ENCODE measurements at places on chromosomes 7 and 10.

DNA sequence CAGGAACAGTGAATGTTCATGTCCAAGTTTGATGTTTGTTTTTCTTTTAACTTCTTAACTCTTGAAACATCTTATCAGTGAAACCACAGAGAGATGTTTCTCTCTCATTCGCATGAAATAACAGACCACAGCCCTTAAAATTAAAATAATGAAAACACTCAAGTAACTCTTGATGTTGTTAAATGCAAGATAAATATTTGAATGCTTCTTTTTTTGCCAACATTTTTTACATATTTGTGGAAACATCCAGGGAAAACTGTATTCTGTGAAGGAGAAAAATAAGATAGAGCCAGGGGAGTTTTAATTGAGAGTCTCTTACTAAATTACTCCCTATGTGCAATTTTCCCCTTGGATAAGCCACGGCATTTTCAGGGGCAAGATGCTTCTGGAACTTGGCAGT is 361.8 kb upstream of the MGMT start:
- no peak for DNase-seq

- DNase-seq, result no peak
Observed at GRCh38 chr7:16727736-16728135, 25.8 kb upstream of the TSPAN13 start.

- peak; percentile 61 for DNase-seq
Observed at GRCh38 chr10:659688-660141, 29.8 kb downstream of the DIP2C start.

DNA sequence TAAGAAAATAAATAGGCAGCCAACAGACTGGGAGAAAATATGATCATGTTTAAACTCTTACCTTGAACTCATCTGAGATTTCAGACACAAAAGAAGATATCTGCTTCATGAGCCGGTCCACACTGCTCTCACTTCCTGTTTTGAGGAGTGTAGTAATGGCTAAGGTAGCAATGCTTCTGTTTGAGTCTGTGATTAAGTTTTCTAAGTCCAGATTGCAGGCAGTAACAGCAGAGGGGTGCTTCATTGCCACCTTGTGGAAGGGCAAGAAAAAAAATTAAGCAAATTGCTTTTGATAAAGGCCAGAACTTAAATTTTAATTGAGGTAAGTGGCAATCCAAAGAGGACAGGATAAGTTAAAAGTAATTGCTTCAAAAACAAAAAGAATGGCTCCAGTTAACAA is 69.1 kb downstream of the MEST start:
- DNase-seq, result no peak

GRCh38 chr7:135715673-135716072 is 12.3 kb downstream of the SLC13A4 start:
- no peak for DNase-seq

GRCh38 chr7:101879565-101879964 is 62.1 kb downstream of the CUX1 start:
- no peak for DNase-seq

DNA sequence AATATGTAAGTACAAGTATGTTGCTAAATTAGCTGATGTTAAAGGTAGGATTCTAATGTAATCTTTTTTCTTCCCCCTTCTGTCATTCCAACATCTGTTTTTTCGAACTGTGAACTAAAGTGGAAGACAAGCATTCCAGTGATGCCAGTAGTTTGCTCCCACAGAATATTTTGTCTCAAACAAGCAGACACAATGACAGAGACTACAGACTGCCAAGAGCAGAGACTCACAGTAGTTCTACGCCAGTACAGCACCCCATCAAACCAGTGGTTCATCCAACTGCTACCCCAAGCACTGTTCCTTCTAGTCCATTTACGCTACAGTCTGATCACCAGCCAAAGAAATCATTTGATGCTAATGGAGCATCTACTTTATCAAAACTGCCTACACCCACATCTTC is 62.7 kb downstream of the WAC start:
- DNase-seq, result no peak

DNA sequence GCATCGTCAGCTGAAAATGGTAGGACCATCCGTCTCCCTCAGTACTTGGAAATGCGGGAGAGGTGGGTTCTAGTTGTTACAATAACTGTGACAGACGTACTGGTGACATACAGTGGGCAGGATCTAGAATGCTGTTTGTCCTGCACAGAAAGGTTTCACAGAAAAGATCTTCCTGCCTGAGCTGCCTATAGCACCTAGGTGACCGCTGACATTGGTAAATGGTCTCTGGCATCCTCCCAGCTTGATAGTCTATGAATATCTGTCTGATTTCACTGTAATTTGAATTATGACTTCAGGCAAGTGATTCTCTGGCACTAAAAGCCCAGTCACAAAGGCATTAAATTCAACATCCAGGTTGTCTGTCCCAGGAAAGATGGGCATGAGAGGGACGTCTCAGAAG is 38.2 kb upstream of the CCDC3 start:
- no peak for DNase-seq

- DNase-seq, result no peak
Observed at GRCh38 chr10:75294031-75294437, 58.3 kb upstream of the COMTD1 start.

DNA sequence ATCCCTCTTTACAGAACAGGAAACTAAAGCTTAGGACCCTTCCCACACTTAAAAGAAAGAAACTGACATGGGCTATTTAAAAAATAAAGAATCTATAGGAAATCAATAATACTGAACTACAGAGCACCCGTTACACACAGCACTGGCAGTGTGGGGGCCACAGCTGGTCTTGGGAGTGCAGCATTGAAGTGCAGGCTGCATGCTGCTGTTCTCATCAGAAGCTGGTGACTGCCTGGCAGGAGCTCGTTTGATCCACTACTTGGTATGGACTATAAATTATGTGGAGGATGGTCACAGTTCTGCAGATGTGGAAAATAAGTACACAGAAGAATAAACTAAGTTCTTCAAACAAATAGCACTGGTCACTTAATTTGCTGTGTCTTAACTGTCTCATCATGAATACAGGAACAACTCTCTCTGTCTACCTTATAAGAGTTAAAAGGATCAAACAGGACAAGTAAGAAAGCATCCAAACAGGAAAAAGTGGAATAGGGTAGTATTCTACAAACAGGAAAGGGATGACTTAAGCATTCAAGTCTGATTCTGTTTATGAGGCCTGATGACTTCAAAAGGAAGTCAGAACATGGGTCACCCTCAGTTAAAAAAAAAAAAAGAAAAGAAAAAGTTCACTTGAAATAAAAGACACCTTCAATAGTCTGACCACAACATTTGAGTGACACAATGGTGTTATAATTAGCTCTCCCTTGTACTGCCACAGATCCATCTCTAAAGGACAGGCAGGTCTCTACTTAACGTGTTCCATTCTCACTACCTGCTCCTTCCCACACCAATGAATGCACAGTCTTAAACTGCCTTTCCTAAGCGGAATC is 21.0 kb downstream of the DOCK4 start:
- DNase-seq, result no peak

DNA sequence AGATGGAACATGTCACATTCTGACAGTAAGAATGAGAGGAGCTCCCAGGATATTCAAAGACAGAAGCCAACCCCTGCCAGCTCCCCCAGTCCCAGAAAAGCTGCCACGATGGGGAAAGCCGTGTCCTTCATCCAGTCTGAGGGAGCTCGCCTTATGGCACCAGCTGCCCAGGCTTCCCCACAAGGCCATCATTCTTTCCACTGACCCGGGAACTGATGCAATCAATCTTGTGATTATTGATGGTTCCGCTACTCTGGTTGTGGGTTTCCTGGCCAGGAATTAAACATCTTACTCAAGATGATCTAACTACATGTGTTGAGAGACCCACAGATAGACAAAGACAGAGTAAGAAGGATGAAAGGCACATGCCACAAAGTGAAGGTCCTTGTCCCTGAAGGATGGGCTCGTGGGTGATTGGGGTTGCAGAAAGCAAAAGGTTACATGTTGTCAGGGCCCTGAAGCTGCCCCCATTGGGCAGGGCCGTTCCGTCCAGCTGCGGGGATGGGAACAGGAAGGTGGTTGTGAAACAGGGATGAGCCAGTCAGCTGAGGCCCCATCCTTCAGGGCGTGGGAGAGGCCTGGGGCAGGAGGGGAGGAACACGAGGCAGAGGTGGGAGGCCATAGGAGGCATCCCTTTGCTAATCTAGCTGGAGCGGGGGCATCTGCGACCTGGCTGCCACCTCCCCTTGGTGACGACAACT is 127.6 kb downstream of the OAT start:
- no peak for DNase-seq

DNA sequence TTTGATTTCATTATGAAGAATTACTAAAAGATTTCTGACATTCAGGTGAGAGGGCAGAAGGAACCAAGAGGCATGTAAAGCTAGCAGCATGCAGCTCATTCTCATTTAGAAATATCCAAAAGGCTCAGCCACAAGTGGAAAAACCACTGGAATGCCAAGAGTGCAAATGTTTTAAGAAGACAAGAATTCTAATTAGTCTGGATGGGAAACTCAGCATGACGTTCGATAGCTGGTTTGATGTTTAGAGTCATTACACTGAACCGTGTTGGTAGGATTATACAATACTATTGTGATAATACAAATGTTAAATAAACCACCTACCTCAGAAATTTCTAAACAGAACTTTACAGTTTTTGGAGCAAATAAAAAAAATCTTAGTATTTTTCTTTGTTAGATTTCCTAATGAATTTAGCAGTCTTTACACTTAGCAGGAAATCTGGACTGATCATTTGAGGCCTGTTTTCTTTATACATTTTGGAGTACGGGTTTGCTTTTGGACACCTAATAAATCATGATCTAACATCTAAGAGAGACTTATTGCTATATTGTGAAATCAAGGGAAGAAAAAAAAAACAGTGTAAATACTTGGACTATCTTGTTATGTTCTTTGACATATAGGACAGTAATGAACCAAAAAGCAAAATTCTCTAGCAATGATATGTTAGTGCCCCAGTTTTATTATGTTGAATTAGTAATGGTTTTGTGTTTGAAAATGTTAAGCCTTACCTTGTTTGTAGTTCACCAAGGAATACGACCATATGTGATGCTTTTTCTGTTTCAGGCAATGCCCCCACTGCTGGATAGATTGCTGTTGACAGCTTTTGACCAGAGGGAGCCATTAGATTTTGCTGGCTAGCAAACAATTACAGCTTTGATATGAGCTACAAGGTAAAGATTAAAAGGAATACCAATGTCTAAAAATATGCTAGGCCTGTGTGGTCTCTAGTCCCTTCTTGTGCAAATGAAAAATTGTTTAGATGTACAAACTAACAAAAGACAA is 354.1 kb upstream of the SEMA3A start:
- DNase-seq, result peak; percentile 5

GRCh38 chr7:40439686-40440085 is 304.9 kb downstream of the SUGCT start:
- DNase-seq, result no peak

DNA sequence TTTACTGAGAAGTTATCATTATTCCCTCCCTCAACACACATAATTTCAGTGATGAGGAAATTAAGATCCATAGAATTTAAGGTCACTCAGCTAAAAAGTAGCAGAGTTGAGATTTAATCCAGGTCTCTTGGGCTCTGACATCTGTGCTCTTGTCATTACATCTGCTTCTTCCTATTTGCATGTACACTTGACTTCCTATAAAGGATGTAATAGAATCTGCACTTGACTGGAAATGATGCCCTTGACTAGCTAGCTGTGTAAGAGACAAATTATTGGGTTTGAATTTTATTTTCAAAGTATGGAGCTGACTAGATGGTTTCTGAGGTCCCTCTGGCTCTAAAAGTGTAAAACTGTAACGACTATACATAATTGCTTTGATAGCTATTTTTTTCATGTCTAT is 59.5 kb downstream of the AGK start:
- no peak for DNase-seq

- no peak for DNase-seq
Observed at GRCh38 chr7:142876991-142877910, 8.3 kb downstream of the TRPV6 start.

GRCh38 chr7:105974471-105974870 is 11.4 kb downstream of the CDHR3 start:
- DNase-seq, result no peak

GRCh38 chr10:88114368-88114767 is 250.9 kb downstream of the PTEN start:
- DNase-seq, result no peak

GRCh38 chr10:117736655-117737054 is 194.1 kb downstream of the EMX2 start:
- DNase-seq, result no peak

- no peak for DNase-seq
Observed at GRCh38 chr10:91444211-91445182, 34.4 kb downstream of the HECTD2 start.

DNA sequence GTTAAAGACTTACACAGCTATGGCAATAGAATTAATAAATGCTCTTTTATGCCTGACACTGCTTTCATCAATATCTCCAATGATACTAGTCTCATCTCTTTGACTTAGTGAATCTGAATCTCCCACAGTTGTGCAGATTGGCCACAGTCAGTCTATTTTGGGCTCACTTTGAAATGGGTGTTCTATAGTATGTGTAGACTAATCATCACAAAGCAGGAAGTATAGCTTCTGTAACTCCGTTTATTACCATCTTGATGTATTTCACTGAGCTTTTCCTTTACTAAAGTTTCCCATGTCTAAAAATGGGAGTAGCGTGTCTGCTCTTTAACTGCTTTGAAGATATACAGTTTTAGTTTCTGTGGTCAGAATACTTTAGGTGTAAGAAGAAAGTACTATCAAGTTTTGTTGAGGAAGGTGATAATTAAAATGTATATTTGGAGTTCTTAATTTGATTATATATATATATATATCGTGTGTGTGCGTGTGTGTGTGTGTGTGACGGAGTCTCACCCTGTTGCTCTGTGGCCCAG is 70.1 kb downstream of the ST7 start:
- DNase-seq, result no peak

GRCh38 chr7:28708033-28708951 is 249.8 kb downstream of the TRIL start:
- no peak for DNase-seq

GRCh38 chr7:27518561-27519350 is 143.9 kb downstream of the HIBADH start:
- no peak for DNase-seq

DNA sequence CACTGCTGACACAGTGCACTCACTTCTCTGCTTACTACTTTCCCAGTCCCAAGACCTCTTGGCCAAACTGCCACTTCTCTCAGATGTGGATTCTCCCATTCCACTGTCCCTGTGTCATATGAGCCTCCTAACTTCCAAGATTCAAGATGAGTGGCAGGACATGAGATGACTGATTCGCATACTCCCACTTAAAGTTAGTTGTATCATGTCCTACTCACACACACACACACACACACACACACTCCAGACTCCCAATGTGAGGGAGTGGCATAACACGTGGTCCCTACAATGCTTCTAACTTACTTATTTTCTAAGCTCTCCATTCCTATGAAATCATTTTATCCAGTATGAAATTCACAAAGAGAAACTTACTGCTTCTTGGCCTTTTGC is 67.0 kb upstream of the CAV2 start:
- no peak for DNase-seq

- no peak for DNase-seq
Observed at GRCh38 chr7:20227291-20227795, 10.2 kb upstream of the MACC1 start.

DNA sequence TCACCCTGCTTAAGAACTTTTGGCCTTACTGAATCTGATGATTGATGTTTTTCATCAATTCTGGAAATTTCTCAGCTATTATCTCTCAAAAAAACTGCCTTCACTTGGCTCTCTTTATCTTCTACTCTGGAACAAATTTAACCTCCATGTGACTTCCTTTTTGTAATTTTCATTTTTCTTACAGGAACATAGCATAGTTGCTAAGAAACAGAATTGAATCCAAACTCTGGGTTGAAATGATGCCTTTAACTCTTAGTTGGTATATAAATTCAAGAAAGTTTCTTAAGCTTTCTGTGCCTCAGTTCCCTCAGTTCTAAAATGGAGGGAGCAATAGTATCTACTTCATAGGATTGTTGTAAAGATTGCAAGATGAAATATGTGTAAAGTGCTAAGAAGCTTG is 19.8 kb downstream of the GPR141 start:
- no peak for DNase-seq
